ENCODE measurements at places on chromosomes 6 and 20.
A peak's percentile ranks its signal among the peaks of the same experiment; 100 is the strongest.

DNA sequence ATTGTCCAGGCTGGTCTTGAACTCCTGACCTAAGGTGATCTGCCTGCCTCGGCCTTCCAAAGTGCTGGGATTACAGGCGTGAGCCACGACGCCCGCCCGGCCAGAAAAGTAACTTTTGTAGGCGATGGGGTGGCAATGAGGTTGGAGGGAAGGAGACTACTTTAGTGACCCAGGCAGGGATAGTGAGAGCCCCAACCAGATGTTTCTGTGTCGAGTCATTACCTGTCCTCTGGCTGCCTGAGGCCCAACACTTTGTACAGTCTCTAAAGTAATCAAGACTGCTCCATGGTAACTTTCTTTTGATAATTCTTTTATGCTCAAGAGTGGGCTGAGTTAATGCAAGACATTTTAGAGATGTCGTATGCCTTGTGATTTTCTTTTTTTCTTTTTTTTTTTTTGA is 6.8 kb downstream of the SASH1 start:
- no peak for DNase-seq

DNA sequence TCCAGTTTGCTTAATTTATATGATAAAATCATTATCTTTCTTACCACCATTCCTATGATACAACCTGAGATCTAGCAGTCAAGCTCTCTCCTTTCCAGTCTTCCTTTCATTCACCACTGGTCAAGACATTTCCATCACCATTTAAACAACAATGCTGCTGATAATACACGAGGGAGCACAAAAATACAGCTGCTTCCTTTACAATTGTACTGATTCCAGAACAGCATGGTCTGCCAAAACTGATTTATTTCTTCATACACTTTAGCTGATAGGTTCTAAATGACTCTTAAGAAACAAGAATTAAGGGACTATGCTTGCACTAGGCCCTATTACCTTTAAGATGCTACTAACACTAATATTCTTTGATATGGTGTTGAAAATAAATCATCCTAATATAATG is 65.0 kb downstream of the EPM2A start:
- DNase-seq, result no peak

DNA sequence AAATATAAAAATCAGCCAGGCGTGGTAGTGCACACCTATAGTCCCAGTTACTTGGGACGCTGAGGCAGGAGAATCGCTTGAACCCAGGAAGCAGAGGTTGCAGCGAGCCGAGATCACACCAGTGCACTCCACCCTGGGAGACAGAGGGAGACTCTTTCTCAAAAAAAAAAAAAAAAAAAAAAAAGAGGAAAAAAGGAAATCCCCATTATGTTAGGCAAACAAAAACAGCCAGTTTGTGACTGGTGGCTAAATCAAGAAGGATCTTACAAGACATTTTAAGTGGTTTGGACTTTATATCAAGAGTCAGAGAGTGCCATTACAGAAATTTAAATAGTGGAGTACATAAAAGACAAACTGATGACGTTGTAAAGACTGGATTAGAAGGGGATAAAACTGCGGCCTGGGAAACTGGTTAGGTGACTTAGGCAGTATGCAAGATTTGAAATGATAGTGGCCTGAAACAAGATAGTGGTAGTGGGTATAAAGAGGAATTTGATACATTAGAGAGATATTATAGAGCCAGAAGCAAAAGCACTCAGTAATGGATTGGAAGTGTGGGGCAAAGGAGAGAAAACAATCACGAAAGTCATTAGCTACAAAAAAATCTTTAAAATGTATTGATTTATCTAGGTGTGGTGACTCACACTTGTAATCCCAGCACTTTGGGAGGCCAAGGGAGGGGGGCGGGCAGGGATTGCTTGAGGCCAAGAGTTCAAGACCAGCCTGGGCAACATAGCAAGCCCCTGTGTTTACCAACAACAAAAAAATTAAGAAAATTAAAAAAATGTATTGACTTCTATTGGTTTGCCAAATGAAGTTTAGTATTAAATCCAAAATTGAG is 1.7 kb upstream of the MYO6 start:
- DNase-seq, result no peak

GRCh38 chr20:32889281-32889680 is 30.6 kb downstream of the EFCAB8 start:
- no peak for DNase-seq

DNA sequence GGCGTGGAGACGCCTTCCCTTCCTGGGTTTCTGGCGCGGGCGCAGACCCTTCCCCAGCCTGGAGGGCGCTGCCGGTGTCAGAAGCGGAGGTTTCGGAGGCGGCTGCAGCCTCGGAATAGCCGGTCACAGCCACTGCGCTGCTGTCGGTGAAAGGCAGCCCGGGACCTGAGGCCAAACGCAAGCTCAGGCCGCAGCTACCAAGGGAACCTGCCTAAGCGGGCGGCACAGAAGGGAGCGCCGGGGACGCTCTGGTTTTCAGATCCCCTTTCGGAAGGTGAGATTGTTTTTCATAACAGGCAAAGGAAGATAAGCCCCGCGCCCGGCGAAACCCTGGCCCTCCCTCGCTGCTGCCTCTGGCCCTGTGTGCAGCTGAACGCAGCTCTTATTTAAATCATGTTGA is 116.5 kb downstream of the FAM120B start:
- no peak for DNase-seq

DNA sequence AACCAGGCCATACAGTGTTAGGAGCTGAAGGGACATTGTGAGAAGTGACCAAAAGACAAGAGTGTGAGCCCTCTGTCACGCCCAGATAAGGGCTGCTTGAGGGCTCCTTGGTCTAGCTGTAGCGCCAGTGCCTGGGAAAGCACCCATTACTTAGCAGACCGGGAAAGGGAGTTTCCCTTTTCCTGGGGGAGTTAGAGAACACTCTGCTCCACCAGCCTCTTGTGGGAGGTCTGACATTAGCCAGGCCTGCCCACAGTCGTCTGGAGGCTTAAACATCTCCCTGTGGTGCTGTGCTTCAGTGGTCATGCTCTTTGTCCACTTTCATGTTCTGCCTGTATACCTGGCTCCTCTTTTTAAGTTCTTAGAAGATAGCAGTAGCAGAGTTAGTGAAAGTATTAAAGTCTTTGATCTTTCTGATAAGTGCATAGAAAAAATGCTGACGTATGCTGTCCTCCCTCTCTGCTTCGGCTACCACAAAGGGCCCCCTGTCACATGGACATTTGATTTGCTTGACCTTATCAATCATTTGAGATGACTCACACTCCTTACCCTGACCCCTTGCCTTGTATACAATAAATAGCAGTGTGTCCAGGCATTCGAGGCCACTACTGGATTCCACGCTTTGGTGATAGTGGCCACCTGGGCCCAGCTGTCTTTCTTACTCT is 201.5 kb upstream of the ECI2 start:
- no peak for DNase-seq

DNA sequence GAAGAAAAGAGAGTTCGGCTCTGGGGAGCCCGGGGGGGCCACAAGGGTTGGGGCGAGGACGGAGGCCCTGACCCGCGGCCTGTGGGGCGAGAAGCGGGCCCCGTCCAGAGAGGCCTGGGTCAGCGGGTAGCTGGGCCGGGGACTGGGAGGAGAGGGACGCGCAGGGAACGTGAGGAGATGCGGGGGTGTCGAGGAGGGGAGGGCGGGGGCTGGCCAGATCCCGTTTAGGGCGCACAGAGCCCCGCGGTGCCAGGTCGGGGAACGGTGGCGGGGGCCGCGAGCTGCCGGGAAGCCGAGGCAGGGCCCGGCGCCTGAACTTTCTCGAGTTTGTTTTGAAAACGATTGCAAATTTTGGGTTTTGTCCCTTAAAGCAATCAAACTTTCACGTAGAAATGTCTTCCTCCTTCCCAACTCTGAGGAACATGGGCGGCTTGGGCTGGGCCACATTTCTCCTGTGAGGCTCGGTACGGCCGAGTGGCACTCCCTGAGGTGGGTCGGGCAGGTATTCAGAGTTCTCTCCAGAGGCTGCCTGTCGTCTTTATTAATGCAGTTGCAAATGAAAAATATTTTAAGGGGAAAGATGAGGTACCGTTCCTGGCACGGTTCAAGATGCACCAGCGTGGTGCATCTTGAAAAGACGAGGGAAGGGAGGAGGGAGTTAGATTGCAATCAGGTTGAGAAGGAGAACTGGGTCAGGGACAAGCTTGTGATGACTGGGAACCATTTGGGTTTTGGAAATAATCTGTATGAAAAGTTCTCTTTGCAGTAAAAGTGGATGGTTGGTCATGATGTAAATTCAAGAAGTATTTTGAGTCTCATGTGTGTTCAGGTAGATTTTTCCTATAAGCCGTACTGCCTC is 972 bp downstream of the RNF8 start:
- peak; percentile 29 for DNase-seq

GRCh38 chr6:99002831-99003230 is 55.1 kb upstream of the FBXL4 start:
- no peak for DNase-seq

GRCh38 chr20:33636776-33637175 is 25.4 kb upstream of the C20orf144 start:
- no peak for DNase-seq

DNA sequence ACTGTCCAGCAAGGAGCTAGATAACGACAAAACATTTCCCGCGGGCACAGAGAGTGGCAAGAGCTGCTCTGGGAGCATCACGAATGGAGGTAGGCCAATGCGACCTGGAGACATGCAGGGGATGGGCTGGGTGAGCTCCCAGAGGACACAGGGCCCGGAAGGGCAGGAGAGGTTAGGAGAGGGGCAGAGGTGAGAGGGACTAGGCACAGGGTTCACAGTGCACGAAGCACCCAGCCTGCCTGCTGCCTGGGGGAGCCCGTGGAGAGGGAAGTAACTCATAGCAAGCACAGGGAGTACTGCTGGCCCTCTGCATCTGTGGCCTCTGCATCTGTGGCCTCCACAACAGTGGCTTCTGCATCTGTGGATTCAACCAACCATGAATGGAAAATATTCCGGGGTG is 126.5 kb downstream of the HUS1B start:
- no peak for DNase-seq

GRCh38 chr6:85662251-85662650 is 19.6 kb upstream of the SYNCRIP start:
- DNase-seq, result no peak

DNA sequence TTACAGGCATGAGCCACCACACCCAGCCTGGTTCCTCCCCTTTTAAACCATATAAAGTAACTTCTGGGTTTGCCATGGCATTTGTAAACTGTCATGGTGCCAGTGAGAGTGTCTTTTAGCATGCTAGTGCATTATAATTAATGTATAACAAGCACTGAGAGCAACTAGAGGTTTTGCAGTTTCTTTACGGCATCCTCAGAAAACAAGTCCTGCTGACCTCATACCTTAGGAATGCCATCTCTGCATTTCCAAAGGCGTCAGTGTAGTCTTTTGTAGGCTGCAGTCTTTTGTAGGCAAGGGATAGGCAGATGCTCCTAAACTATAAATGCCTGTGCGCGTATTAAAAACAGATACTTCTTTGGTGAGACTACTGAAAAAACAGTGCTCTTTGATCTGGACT is 75.0 kb upstream of the EZR start:
- DNase-seq, result no peak

Measured in activated naive CD4-positive, alpha-beta T cell treated with anti-CD3 and anti-CD28 coated beads, Interleukin-2, amount 50 U/mL, for 72 hours (primary cell).